ENCODE measurements at places on chromosomes 5 and 9. TPM values are rescaled to one million over a fixed set of nuclear protein-coding genes. Genes with fewer than 3 reads are reported as not detected.

Gene EPB41L4B
- 0.74 TPM for total RNA-seq

Gene SPATA31C1
- total RNA-seq = not detected

Gene PCDHGA4
- total RNA-seq = 0.12 TPM

Gene STKLD1
- 0.31 TPM for total RNA-seq

DNA sequence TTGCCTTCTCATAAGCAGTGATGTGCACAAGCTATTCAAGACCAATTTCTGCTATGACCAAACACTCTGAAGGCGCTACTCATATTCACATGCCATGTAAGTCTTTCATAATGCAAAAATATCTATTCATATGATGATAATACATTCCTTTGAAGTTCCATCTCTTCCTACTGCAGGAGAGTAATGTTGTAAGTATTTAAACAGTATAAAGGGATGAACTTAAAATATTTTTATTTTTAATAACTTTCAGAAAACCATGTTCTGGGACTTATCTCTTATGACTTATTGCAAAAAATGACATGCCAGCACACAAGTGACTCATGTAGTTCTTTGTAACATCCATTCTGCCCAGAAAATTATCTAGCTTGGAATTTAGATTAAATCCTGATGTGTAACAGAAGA lies 376.4 kb downstream of the KCTD16 start:
- H3K27ac ChIP-seq = no peak overlapping the region
- no peak overlapping the region for H3K4me3 ChIP-seq
- no peaks in the 10 kb centered on the region for H3K27me3 ChIP-seq
- H3K36me3 ChIP-seq = no peaks in the 10 kb centered on the region

DNA sequence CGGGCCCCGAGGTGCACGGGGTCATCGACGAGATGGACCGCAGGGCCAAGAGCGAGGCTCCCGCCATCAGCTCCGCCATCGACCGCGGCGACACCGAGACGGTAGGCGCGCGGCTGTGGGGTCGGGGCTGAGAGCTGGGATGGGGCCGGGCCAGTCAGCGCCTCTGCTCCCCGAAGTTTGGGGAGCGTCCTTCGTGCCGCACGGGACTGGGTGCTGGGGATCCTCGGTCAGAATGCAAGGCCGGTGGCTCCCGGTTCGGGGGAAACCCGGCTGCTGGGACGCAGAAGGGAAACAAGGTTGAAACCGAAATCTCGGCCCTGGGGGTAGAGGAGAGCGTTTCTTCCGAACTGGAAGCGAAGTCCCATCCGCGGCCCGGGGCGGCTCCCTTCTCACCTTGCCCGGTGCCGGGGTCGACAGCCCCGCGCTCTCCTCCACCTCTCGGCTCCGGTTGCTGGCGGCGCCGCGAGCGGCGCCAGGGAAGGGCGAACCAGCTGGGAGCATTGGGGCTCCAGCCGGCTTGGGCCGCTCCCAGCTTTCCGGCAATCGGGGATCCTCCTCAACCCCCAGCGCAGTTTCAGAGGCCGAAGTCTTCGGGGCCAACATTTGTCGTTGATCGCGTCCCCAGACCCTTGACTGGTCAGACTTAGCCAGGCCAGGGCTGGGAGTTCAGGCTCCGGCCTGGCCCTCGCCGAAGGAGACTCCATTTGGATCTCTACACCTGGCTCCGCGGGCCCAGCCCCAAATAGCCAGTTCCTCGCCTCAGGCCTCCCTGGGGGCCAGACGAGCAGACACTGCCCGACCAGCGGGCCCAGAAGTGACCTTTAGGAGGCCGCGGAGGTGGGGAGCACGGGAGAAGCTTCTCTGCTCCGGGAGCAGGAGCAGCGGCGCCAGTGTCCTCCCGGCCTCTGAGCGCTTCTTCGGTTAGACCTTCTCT lies 1.1 kb downstream of the LHX2 start:
- DNase-seq = no peak
- H3K27ac ChIP-seq = no peak overlapping the region
- no peaks in the 10 kb centered on the region for H3K36me3 ChIP-seq
- H3K4me3 ChIP-seq = no peak overlapping the region
- H3K27me3 ChIP-seq = peaks cover 88% of the 10 kb centered on the region
- H3K4me1 ChIP-seq = peaks cover 33% of the 10 kb centered on the region

GRCh38 chr5:56596155-56596554 lies 219.2 kb upstream of the MAP3K1 start:
- H3K4me3 ChIP-seq = no peak overlapping the region
- peaks cover 4% of the 10 kb centered on the region for H3K4me1 ChIP-seq
- no peak overlapping the region for H3K27ac ChIP-seq
- no peaks in the 10 kb centered on the region for H3K36me3 ChIP-seq
- H3K27me3 ChIP-seq = no peaks in the 10 kb centered on the region

DNA sequence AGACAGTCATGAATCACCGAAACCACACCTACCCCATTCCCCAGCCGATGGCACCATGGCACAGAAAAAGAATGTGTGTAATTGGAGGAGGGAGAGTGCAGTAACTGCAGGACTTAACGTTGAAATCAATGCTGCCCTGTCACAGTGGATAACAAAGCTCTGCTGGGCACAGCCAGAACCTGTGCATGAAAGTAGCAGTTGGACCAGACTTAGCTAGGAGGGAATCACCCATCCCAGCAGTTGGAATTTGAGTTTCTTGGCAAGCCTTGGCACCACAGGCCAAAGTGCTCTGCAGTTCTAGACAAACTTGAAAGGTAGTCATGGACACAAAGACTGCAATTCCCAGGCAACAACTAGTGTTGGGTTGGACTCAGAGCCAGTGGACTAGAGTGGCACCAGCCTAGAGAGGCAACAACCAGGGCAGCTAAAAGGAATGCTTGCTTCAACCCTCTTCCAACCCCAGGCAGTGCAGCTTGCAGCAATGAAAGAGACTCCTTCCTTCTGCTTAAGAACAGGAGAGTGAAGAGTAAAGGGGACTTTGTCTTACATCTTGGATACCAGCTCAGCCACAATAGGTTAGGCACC lies 19.1 kb downstream of the TMEM232 start:
- no peaks in the 10 kb centered on the region for H3K36me3 ChIP-seq
- H3K27ac ChIP-seq = no peak overlapping the region
- no peaks in the 10 kb centered on the region for H3K4me1 ChIP-seq
- DNase-seq = no peak
- no peak overlapping the region for H3K4me3 ChIP-seq
- peaks cover 26% of the 10 kb centered on the region for H3K27me3 ChIP-seq

GRCh38 chr5:176573564-176574296 lies 24.6 kb downstream of the CDHR2 start:
- no peaks in the 10 kb centered on the region for H3K36me3 ChIP-seq
- no peaks in the 10 kb centered on the region for H3K27me3 ChIP-seq
- no peak overlapping the region for H3K27ac ChIP-seq

DNA sequence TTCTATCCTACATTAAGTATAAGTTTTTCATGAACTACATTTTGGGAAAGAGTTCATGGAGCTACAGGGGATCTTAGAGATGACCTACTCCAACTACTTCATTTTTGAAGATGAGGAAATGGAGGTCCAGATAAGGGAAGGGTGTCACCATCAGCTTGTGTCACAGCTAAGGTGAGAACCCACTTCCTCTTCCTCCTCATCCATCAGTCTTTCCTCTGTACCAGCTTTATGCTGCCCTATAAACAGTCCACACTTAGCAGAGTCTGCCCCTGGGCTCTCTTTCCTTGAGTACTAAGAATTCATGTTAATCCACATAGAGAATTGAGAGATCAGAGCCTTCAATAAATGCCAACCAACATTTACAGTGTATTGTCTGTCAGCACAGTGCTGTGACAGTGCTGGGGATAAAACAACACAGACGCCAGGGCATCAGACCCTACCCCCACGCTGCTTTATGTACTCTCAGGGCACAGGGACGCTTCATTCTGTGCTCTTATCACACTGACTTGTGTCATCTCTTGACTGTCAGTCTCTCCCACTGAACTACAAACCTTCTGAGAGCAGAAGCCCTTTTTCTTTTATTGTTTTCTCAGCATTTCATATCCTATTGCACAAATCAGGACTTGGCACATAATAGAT lies 22.1 kb downstream of the ADRB2 start:
- no peak overlapping the region for H3K4me3 ChIP-seq
- H3K4me1 ChIP-seq = peaks cover 29% of the 10 kb centered on the region
- H3K27me3 ChIP-seq = peaks cover 2% of the 10 kb centered on the region

DNA sequence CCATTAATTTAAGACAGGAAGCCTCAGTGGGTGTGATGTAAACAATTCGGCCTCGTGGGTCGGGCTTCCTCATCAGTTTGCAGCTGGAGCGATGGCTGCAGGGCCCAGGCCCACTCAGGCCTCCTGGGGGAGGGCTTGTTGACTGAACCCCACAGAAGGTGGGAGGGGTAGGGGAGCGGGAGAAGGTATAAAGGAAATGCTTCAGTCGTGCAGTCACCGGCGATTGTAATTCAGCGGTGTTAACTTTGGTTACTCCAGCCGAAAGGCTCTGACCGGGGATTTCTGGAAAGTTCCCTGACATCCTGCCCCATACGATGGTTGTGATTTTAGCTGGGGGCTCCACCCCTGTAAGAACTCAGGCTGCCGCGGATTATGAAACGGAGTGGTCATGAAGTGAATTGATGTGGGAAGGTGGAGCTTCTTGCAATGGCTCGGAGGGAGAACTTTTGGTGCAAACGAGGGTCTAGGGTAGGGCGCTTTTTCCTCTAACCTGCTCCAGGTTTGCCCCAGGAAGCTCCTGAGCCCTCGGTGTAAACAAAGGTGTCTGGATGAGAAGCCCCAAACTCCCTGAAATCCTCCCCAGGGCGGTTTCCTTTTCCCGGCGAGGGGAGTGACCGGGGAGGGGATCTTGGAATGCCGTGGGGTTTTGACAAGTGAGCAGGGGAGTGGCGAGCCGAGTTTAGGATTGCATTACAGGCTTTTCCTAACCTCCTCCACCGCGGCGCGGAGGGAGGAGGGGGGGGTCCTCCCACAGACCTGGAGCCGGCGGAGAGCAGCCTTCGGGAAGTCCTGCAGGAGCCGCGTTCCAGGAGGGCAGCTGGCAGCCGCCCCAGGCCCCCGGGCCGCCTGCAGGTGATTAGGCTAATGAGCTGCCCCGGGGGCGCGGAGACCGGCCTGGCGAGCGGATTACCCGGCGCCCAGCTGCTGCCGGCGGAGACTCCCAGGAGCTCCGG lies 215.5 kb downstream of the PDZD2 start:
- H3K27me3 ChIP-seq = peaks cover 13% of the 10 kb centered on the region
- H3K4me3 ChIP-seq = peak overlapping the region; percentile 78
- H3K27ac ChIP-seq = no peak overlapping the region
- peaks cover 7% of the 10 kb centered on the region for H3K36me3 ChIP-seq
- peaks cover 16% of the 10 kb centered on the region for H3K4me1 ChIP-seq

GRCh38 chr9:16828340-16829281 lies 41.9 kb downstream of the BNC2 start:
- H3K27ac ChIP-seq = no peak overlapping the region
- no peak for DNase-seq
- no peak overlapping the region for H3K4me3 ChIP-seq

- no peak overlapping the region for H3K4me3 ChIP-seq
- no peaks in the 10 kb centered on the region for H3K36me3 ChIP-seq
- no peaks in the 10 kb centered on the region for H3K27me3 ChIP-seq
- H3K4me1 ChIP-seq = no peaks in the 10 kb centered on the region
Measured at GRCh38 chr5:126208691-126209090, 214.5 kb upstream of the GRAMD2B start.

DNA sequence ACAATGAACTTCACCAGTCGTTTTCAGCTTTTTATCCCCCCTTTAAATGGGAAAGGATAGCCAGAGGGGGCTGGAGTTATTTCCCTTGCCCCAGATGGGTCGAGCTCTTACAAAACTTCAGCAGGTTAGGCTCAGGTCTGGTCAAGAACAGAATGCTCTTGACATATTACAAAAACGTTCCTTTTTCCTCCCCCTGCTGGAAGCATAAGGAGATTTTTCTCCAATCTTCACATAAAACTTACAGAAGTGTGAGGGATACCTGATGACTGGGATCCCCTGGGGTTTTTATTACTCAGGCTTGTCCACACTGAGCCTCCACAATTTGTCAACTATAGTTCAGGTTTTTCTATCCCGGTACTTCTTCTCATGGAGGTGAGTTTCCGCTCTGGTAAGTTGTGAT lies 60.8 kb downstream of the CSF2 start:
- H3K4me3 ChIP-seq = no peak overlapping the region
- peaks cover 3% of the 10 kb centered on the region for H3K36me3 ChIP-seq
- no peak for DNase-seq
- peaks cover 36% of the 10 kb centered on the region for H3K27me3 ChIP-seq
